NCI-H2171 (cell line): ENCODE measurements at places on chromosomes 4 and X.

DNA sequence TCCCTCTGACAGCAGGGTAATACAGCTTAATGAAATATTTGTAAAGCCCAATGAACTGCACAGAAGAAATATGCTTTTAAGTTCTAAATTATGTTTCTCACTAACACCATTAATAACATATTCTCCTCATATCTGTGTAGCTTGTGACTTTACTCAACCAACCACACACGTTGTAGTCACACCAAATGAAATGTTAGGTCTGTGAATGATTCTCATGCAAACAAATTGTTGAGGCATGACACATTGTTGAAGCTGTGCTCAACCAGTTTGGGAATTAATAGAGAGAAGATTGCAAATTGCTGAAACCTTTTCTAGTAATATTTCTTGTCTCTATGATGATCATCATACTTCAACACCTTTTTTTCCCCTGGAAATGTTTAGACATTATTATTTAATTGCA lies 645.9 kb downstream of the PCDH7 start:
- DNase-seq = no peak

- DNase-seq = no peak
These were observed 31.0 kb downstream of the SGMS2 start for GRCh38 chr4:107855723-107856122.

DNA sequence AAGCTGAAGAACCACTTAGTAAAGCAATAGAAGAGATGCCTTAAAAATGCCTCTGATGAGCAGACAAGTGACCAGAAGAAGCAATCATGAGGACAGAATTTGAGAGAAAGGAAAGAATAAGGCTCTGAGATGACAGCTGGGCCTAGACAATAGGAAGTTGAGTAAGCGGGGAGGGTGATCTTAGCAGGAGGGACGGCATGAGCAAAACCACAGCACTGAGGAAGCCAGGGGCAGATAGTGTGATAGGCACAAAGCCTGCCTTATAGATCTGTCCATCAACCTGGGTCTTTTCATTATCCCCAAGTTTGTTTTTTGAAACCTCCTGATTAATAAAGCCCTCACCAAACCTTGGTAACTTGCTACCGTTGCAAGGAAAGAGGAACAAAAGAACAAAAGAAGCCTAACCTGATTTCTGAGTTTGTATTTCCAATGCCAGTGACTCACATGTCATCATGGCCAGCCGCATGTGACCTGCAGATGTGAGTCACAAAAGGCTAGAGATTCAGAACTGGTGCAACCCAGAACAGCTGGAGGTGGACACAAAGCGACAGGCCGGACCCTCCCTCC lies 55.7 kb upstream of the PPARGC1A start:
- no peak for DNase-seq

GRCh38 chrX:135328421-135329005 lies 19.2 kb downstream of the ETDC start:
- no peak for DNase-seq

- no peak for DNase-seq
These were observed 1746.4 kb upstream of the PCDH7 start for GRCh38 chr4:28973587-28974350.

- DNase-seq = no peak
These were observed 366.6 kb upstream of the CLNK start for GRCh38 chr4:11051181-11051580.

- no peak for DNase-seq
These were observed 11.0 kb downstream of the CUL4B start for GRCh38 chrX:120549483-120550452.

- DNase-seq = no peak
These were observed 43.4 kb downstream of the MOB1B start for GRCh38 chr4:70945452-70946055.

DNA sequence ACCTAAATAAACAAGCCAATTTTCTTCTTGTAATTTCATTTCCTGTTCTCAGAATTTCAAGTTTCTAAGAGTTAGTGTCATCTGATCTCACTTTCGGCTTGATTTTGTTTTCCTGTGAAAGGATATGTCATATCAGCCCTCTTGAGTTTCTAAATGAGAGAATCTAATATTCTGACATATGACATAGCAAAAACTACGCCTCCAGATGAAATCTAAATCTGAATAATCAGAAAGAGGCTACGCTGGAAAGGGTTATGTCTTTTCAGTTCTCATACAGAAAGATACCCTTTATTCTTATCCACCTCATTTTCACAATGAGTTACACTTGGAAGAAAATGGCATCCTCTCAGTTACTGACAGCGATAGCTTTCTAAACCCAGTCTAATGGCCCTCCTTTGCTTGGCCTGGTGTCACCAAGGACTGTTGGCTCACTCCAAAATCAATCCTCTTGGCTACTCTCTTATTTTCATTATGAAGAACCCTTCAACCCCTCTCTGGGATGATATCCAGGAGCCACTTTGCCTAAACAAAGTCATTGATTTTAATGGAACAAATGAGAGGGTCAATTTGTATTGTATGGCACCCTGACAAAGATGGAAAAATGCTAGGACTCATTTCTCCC lies 65.6 kb downstream of the ASB9 start:
- DNase-seq = no peak

DNA sequence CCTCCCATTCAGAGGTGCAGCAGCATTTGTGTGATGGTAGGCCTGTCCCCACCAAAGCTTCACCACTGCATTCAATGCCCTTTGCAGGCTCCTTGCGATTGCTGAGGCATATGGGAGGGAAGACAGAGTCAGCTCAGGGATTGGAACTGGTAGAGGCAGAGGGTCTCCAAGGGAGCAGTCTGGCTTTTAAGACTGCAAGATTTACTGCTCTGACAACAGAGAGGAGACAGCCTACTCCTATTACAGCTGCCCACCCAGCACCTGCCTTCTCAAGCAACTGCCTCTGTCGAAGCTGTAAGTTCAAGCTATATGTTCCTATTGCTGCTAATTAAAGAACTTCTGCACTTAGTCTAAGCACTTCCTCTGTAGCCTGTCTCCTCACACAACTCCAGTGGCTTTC lies 481.8 kb downstream of the FGF13 start:
- no peak for DNase-seq

DNA sequence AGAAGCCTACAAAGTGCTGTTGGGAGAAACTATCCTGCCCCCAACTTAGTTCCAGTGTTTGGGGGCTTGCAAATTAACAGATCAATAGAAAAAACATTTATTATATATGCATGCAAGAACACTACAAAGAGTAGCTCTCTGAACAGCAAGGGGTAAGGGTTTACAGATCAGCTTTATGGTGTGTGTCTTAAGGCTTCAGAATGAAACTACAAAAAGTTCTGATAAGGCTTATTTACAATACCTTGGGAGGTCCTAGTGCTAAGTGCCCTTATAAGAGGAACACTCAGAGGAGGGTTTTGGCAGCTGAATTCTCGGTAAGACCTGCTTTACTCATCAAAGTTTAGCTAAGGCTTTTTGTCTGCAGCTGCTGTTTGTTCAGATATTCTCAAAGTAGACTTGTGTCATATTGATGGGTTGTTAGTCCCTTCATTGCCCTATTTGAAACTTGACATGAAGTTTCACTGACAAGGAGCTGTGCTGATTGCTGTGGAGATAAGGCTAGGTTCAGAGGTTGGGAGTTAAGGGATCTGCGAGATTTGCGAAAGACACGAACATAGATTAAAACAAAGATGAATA lies 7.7 kb downstream of the ERVMER34-1 start:
- no peak for DNase-seq

DNA sequence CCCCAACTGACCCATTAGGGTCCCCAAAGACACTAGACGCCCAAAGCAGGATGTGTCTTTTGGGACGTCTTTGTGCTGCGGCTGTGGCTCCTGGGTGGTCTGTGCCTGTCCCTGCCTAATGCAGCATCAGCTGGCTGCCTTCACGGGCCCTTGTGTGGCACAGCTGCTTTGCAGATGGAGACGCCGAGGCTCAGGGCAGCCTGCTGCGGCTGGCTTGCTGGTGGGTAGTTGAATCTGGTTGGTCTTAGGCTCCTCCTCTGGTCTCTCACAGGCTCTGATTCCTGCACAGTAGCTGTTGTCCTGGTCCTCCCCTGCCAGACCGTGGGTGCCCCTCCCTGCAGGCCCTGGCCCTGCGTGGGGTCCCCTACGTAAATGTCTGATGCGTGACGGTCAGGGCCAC lies 8.1 kb downstream of the CPZ start:
- no peak for DNase-seq

DNA sequence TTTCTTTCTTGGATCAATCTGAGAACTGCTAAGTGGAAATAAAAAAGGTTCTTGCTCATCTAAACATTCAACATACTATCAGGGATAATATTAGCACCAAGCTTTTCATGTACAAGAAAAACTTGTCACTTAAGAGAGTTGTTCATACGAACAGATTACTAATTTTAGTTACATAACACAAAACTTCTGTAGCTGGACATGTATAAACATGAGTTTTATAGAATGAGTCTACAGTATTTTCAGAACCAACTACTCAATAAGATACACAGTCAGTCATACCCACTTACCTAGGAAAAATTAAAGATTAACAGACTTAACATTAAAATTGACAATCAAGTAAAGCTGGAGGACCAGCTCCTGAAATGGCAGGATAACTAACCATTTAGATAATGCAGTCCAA lies 540.1 kb upstream of the FAM241A start:
- no peak for DNase-seq

GRCh38 chr4:27327421-27328181 lies 467.0 kb downstream of the STIM2 start:
- DNase-seq = no peak
